ENCODE measurements at places on chromosomes 3 and 15.

DNA sequence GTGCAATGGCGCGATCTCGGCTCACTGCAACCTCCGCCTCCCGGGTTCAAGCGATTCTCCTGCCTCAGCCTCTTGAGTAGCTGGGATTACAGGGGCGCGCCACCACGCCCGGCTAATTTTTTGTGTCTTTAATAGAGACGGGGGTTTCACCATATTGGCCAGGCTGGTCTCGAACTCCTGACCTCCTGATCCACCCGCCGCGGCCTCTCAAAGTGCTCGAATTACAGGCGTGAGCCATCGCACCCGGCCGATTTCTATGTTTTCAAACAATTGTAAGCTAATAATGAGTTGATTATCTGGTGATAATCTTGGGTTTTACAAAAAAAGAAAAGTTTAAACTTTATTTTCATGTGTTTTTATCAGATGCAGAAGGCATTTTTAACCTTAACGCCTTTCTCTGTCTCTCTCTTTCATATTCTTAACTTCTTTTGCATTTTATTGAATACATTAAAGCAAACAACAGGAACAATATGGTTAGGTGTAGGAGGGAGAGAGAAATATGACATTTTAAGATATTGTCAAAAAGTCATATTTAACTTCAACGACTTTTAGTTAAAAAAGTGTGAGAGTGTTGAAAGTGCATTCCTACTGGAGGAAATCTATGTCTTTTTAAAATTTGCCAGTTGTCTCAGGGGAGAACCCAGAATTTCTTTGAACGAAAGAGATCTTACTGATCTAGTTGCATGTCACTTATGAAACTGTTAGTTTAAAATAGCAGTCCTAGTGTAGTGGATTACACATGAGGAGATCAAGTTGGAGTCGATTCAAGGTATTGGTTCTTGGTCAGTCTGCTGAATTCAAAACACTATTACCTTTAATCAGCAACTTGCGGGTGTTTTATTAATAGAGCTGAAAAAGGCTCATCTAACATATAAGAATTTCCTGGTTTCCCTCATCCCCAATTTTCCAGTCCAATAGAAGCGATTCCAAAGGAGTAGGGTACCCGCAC lies 3.4 kb upstream of the MEIS2 start:
- no peak for DNase-seq

GRCh38 chr3:126732281-126733060 lies 28.4 kb downstream of the CHCHD6 start:
- no peak for DNase-seq

GRCh38 chr15:66599536-66600239 lies 33.9 kb upstream of the LCTL start:
- DNase-seq, result no peak

- no peak for DNase-seq
These were observed 260.4 kb upstream of the KCNMB2 start for GRCh38 chr3:178275793-178276192.

- DNase-seq, result no peak
These were observed 42.1 kb downstream of the TERC start for GRCh38 chr3:169722724-169723123.

DNA sequence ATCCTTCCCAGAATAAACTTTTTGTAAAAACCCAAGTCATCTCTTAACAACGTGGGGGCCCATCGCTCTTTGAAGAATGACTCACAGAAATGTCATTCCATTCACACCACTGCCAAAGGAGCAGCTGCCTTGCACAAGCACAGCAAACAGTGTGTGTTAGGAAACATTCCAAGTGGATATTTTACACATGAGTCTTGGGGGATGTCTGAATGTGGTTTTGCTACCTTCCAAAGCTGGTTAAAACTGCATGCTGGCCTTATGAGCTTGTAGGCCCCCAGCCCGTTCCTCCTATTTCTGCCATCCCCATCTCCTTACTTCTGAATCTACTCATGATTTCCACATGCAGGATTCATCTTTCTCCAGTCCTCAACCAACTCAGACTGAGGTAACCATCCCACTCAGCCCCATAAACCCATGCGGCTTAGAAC lies 130.8 kb downstream of the CPNE4 start:
- DNase-seq, result no peak

- DNase-seq, result no peak
These were observed 41.2 kb downstream of the OIP5 start for GRCh38 chr15:41291065-41291631.

Measured in right forelimb (tissue), 1 donor.